Activated naive CD4-positive, alpha-beta T cell (primary cell): ENCODE measurements at places on chromosomes 1 and 21.

DNA sequence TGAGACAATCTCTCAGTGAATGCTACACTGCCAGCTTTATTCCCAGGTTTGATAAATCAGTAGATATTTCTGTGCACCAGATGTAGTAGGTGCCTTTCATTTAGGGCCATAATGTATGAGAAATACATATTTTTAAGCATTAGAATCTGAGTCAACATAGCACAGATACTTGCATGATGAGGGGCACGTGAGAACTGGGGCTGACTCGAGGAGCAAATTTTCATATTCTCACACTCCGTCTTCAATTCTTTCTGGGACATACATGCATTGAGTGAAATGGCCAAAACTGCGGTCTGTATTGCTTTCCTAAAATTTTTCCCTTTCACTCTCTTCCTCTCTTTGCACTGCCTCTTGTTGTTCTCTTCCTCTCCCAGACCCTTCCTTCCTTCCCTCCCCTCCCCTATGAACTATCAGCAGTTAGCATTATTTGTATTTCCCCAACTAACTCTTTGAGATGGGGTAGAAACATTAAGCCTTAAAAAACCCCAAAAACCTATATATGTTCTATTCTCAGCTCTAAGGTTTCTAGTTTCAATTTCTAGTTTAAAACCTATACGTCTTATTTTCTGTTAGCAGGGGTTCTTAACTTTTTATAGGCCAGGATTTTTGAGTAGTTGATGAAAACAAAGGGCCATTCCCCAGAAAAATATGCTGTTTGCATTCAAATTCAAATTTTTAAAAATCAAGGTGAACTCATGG lies 289.1 kb downstream of the PTBP2 start:
- DNase-seq: no peak

GRCh38 chr1:57034713-57035112 lies 68.9 kb upstream of the C8B start:
- DNase-seq: no peak

DNA sequence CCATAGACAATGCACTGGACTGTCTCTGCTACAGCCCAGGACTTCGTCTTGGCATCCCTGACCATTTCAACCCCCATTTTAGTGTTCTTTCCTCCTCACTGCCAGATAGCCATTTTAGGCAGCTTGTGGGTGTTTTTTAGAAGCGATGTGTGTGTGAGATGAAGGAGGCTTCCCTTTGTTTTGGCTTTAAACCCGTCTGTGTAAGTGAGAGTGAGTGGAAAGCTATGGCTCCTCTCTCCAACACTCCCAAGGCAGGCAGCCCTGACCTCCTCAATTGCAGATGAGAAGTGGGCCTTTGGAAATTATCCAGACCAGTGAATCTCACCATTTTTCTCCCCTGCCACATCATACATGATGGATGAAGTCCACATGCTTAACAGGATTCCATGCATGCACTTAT lies 70.3 kb upstream of the PGBD5 start:
- DNase-seq: no peak

GRCh38 chr1:81437649-81438048 lies 363.1 kb upstream of the ADGRL2 start:
- no peak for DNase-seq

- no peak for DNase-seq
Observed at GRCh38 chr1:44707959-44708831, 22.8 kb downstream of the RNU5D-1 start.

DNA sequence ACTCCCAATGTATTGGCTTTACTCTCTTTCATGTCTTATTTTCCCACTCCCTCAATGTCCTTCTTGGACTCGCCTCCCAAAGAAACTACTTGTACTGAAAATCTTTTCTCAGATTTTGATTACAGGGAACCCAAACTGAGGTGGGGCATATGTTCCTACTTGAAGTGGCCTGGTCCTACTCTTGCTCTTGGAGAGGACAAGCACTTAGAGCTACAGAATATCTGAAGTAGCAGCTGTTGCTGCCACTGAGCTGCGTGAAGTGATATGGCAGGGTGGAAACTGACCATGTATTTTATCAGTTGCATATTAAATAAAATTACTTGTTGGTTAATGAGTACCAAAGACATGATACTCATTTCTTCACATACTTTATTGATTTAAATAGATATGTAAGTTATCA lies 129.5 kb downstream of the TSEN15 start:
- no peak for DNase-seq

GRCh38 chr1:36108314-36108713 lies 16.7 kb downstream of the COL8A2 start:
- no peak for DNase-seq

GRCh38 chr1:212455803-212456528 lies 23.2 kb downstream of the NENF start:
- DNase-seq: peak; percentile 79

DNA sequence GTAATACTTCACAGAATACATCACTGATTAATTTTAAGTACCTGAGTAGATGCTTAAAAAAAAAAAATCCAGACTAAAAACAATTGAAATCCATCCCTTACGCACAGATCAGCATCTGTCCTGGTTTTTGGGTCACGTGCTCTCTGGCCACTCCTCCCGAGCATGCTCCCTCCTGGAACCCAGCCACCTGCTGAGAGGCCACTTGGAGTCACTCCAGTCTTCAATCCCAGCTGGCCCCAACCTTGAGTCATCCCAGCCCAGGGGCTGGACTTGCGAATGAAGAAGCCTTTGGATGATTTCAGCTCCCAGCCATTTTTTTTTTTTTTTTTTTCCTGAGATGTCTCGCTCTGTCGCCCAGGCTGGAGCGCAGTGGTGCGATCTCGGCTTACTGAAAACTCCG lies 8.9 kb downstream of the MAP1LC3C start:
- DNase-seq: no peak

GRCh38 chr1:90831910-90832309 lies 114.8 kb upstream of the BARHL2 start:
- DNase-seq: no peak

DNA sequence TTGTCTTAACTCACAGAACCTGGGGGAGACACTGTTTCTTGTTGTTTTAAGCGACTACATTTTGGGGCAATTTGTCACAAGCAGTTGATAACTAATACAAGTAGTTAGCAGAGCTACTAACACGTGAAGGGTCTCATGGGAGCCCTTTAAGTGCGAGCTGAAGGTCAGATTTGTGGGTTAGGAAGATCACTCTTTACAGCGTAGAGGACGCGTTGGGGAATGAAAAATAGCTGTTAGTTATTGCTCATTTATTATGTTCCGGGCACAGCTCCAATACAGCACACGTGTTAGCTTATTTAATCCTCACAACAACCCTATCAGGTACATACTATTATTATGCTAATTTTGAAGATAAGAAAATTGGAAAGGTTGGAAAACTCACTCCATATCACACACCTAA lies 95.9 kb downstream of the ACTL8 start:
- no peak for DNase-seq

- DNase-seq: no peak
Observed at GRCh38 chr1:219505886-219506285, 107.0 kb downstream of the ZC3H11B start.

DNA sequence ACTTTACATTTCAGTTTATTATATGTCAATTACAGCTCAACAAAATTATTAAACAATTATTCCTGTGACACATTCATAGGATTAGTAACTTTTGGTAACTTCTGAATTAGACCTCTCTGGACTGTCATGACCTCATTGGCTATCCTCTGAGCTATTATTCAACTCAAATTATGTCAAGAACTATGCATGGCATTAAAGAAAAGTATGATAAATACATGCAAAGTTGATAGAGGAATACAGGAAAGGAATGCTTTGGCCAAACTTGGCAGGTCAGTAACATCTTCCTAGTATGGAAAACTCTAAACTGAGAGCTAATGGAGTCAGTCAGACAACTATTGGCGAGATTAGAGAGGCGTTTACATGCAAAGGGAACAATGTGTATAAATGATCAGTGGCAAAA lies 158.4 kb downstream of the DUSP10 start:
- DNase-seq: no peak

- DNase-seq: no peak
Observed at GRCh38 chr1:28450561-28450960, 55.3 kb upstream of the RCC1 start.

- DNase-seq: no peak
Observed at GRCh38 chr1:96971849-96972602, 250.4 kb downstream of the PTBP2 start.

DNA sequence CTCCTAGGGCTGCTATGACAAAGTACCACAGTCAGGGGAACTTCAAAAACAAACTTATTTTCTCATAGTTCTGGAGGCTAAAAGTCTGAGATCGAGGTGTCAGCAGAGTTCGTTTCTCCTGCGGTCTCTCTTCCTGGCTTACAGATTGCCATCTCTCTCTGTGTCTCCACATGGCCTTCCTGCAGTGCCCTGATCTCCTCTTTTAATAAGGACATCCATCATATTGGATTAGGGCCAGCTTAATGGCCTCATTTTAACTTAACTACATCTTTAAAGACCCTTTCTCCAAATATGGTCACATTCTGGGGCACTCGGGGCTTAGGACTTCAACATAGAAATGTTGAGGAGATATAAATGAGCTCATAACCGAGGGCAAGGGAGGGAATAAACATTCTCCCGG lies 12.2 kb downstream of the C1orf74 start:
- DNase-seq: no peak

DNA sequence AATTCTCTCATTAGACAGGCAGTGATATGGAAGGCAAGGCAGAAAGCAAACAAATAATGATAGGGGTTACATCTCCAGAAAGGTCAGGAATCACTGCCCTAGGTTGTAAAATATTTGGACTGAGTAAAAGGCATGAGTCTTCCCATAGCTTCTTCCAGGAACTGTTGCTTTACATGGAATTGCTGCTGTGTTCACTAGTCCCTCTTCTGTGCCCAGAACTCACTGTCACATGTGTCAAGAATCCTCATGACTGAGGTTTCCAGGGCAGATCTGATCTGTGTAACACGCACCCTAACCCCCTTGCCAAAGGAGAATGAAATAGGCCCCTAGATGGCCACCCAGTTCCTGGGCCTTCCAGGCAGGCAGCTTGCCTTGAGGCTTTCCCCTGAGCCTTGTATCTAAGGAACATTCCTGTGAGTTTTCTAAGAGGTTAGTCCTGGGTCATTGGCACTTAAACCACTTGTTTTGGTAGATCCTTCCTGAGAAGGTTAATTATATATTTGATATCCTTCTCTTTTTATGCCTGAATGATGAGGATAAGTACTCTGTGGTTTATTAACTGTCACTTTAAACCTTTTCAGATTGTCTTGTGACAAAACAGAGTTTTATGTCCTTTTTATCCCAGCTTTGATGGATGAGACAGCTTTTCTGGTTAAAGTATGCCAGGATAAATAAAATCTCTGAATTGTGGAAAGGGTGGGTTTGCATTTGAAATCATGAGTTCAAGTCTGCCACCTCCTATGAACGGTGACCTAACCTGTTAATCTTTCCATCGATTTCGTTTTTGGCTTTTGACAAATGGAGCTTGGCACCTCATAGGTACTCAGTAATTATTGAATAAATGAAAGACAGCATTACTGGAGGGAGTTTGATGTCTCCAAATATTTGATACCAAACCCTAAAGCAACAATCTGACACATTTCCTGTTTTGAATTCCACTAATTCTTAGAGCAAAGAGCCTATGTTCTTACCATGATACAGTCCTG lies 163.3 kb downstream of the DHRS3 start:
- DNase-seq: no peak

GRCh38 chr1:172351754-172352161 lies 68.7 kb upstream of the C1orf105 start:
- DNase-seq: no peak

DNA sequence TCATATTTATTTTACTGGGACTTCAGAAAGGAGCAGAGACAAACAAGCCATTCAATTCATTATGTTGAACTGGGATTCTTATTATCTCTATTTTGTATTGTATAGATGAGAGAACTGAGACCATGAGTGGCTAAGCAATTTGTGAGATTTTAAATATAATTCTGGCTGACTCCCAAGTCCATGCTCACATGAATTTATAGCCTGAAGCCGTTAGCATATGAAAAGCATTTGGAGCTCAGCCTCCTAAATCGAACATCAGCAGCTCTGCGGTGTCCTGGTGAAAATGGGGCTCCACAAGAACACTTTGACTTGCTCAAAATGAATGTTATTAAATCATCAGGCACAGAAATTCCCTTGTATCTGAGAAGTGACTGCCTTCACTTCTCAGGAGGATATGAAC lies 96.8 kb upstream of the DPT start:
- no peak for DNase-seq

GRCh38 chr1:67429011-67429527 lies 1.1 kb downstream of the SERBP1 start:
- DNase-seq: peak; percentile 8

- DNase-seq: no peak
Observed at GRCh38 chr21:33199100-33199464, 30.7 kb upstream of the IFNAR2 start.

- DNase-seq: no peak
Observed at GRCh38 chr1:219391297-219391696, 217.6 kb downstream of the LYPLAL1 start.

DNA sequence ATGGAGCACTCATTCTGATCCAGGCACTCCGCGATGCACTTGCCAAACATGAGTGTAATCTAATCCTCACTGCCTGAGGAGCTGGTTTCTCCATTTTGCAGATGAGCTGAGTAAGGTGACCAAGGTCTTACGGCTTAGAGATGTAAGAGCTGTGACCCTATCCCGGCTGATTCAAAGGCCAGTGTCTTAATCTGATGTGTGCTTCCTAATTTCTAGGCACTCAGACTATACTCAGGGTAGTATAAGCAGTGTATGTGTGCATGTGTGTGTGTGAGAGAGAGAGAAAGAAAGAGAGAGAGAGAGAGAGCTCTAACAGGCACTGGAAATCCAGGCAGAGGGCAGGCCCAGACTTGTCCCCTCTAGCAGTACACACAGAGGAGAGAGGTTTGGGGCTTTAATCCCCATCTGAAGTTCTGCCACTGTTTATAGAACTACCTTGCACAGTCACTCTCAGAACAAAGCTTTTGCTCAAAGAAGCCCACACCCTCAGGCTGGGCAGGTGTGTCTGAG lies 188.2 kb downstream of the ZBTB18 start:
- DNase-seq: no peak

DNA sequence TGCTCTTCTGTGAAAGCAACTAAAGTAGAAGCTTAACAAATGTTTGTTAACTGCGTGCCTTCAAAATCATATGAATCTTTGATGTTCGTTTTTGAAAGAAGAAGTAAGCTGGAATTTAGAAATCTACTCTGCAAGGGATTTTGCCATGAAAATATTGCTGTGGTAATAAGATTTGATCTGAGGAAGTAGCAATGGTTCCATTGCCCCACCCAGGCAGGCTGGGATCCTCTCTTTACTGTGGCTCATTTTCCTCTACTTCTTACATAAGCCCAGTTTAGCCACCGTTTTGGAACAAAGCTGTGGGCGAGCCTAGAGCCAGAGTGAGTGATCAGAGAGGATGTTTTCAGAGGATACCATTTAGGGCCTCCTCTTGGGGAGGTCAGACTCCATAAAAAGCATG lies 20.3 kb upstream of the PTGFRN start:
- DNase-seq: no peak

- no peak for DNase-seq
Observed at GRCh38 chr1:162271972-162272371, 104.7 kb downstream of the SPATA46 start.

DNA sequence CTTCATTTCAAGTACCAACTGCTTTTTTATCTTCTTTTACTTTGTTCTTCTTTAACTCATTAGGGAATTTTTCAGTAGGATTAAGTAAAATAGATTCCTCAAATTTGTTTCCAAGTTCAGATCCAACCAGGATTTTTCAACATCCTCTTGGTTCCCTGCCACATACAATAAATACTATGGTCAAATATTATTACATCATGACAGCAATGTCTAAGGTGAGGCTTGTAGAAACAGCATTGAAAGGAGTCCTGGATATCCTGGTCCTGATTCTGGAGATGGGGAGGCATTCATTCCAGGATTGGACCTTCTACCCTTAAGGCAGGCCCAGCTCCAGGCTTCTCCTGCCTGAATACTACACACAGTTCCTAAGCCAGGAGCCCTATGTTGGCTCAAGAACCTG lies 80.2 kb upstream of the F3 start:
- DNase-seq: no peak
